NAMALWA (cell line): ENCODE measurements at places on chromosomes 11 and 22.

DNA sequence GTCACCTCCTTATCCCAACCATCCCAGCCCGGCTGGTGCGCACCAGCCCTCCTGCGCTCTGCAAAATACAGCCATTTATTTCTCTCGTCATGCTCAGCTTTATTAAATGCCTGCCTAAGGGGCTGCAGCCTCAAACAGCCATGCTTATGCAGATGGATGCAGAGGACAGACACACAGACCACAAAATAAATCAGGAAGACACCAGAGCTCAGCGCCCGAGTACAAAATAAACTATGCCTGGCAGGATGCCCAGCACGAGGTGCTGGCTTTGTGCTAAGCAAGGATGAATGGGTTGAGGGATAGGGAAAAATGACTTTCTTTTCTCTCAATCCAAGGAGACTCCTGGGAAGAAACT, 70.5 kb downstream of the RPUSD4 start:
- DNase-seq, result no peak

GRCh38 chr22:39462443-39463221, 5.8 kb downstream of the MGAT3 start:
- no peak for DNase-seq

GRCh38 chr22:36731916-36732315, 28.4 kb upstream of the CACNG2 start:
- DNase-seq, result no peak

DNA sequence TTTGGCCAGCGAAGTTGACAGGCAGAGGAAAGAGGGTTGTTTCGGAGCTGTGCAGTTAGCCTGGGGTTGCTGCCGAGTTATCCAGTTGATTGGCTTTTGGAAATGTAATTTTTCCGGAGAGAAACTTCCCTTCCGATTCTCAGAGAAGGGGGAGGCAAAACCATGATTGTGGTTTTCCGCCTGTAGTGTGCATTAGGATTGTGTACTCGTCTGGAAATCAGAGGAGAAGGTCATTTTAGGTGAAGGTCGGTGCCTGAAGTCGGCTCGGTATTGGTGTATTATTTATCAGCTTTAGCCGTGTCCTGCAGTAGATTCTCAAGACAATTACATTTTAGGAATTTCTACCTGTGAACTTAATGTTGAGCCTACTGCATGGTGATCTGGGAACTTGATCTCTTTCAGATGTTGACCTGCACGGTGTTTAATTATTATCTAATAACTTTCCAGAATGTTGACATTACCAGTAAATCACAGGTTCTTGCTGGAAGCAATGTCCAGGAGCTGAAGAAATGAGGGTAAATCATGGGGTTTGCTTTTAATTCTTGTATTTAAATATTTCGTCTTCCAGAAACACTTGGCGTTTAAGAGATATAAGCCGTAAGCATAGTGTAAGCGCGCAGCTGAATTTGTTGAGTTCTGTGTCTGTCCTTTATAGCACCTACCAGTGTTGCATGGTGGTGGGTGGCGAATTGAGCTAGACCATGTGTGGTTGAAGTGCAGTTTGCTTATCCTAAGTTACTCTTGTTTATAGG, 1.3 kb downstream of the ARHGEF12 start:
- DNase-seq, result no peak

GRCh38 chr11:126594921-126595367, 239.5 kb downstream of the ST3GAL4 start:
- DNase-seq, result no peak

DNA sequence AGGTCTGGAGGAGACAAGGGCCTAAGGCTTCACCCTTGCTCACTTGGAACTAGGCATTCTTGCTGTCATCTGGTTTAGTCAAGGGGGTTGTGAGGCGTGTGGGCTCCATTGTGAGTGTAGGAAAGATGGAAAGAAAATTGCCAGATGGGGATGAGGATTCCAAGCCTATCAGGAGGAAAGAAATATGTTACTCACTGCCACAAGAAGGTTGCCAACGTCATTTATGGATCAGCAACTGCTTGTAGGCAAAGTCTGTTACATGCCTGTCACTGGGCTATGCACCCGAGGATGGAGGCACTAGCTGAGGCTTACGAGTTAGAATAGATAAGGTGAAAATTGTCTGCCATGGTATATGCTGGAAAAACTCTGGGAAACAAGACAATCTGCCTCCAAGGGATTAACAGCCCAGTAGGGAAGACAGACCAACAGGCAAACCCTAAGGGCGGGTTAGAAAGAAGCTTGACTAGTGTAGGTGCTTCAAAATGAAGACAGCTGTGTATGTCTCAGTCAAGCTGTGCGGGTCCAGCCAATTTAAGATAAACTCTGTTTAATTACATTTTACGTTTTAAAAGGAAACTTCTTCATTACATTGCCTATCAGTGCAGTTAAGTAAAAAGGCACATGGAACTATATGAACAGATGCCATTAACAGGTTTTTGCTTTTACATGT, 47.4 kb downstream of the SNX19 start:
- DNase-seq, result no peak
